ENCODE measurements at places on chromosomes 13 and 19.

GRCh38 chr13:23180711-23181110 lies at the start of gene SGCG:
Gene SGCG (plus strand): TSS chr13:23180979. CDS start chr13:23203695, 22,716 bp downstream.
- DNase-seq = no peak

DNA sequence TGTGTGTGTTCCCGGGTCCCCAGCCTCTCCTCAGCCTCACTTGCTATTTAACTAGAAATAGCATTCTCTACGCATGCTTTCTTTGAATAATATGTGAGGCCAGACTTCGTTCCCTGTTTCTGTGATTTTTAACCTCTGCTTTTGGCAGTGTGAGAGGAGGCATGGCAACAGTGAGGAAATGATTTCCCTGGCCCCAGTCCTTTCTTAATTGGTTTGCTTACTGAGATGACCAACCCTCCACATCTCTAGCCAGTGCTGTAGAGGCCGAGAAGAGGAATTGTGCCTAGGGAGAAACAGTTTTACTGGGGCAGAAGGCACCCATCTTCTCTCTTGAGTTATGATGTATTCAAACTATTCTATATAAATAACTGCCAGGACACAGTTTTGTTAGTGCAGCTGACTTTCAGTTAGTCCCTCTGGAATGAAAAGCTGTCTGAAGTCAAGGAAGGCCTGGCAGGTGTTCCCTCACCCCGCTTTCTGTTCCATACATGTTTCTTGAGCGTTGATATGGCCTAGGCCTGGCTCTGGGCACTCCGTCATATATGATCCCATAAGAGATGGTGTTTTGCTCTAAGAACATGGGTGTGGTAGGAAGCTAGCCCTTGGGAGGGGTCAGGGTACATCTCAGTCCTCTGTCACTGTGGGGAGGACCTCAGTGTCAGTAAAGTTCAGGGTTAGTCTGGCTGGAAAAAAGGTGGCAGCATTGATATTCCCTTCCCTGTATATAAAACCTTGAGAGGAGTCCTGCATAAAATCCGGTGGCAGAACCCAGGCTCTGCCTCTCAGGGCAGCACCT lies 73.7 kb upstream of the NPAS1 start:
- no peak for DNase-seq

DNA sequence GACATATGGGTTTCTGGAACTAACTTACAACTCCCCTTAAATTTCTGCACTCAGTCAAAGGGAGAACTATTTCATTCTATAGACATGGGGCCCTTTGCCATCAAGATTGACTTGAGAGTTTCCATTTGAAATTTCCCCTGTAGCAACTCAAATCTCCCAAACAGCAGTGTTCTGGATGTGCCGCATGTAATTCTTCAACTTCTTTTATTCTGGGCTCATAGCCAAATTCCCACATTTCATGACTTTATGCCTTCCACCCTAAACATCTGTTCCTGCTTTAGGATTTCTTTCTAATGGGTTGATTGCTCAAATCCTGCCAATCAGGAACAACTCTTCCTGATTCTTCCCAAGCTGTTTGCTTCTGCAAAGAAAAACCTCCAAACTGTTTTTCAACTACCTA lies 336.0 kb downstream of the TBC1D4 start:
- DNase-seq = no peak

DNA sequence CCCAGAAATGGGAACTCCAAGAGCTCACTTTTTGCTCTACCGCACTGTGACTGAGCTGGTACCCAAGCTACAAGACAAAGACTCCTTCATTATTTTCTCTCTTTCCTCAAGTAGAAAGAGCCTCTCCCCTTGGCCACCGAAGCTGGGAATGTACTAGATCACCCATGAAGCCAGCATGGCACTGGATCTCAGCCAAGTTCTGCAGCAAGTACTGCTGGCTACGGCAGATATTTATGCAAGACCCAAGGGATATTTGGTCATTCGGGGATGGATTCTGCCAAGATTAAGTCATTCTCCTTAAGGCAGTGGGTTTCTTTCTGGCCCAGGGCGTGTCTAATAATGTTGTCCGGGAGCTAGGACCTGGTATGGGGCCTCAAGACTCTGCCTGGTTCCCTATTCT lies 633.5 kb downstream of the SLITRK1 start:
- no peak for DNase-seq

GRCh38 chr19:40605216-40605971 lies 4.2 kb downstream of the LTBP4 start:
- DNase-seq = peak; percentile 77

- DNase-seq = no peak
Observed at GRCh38 chr13:44726778-44727177, 150.6 kb upstream of the TSC22D1 start.

GRCh38 chr13:59931621-59932020 lies 232.1 kb downstream of the DIAPH3 start:
- no peak for DNase-seq

DNA sequence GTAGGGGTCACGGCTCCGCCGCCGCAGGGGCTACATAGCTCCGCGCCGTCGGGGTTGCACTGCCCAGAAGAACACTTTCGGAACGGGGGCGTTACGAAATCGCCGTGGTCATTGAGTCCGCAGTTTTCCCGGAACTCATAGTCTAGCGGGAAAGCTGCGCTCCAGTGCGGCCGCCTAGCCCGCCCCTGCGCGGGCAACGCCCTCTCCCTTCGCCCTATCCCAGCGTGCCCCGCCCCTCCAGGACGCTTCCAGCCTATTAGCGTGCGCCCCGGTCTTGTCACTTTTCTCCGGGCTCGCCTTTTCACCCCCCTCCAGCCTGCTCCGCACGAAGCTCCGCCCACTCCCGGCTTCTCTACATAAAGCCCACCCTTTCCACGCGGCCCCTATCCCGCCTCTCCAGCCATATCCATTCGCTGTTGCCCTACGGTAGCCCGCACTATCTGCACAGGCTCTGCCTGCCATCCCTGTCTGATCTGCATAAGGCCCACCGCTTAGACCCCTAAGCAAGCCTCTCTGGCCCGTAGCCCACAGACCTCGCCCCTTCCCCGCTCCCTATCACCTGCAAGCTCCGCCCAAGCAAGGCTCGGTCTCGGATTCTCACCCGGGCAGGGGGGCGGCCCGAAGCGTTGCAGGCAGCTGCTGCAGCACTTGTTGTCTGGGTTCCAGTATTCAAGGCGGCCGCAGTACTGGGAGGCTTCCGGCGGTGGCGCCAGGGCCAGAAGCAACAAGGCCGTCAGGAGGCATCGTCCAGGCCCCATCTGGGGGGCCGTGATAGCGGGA lies 1.6 kb downstream of the IGFLR1 start:
- DNase-seq = peak; percentile 94

DNA sequence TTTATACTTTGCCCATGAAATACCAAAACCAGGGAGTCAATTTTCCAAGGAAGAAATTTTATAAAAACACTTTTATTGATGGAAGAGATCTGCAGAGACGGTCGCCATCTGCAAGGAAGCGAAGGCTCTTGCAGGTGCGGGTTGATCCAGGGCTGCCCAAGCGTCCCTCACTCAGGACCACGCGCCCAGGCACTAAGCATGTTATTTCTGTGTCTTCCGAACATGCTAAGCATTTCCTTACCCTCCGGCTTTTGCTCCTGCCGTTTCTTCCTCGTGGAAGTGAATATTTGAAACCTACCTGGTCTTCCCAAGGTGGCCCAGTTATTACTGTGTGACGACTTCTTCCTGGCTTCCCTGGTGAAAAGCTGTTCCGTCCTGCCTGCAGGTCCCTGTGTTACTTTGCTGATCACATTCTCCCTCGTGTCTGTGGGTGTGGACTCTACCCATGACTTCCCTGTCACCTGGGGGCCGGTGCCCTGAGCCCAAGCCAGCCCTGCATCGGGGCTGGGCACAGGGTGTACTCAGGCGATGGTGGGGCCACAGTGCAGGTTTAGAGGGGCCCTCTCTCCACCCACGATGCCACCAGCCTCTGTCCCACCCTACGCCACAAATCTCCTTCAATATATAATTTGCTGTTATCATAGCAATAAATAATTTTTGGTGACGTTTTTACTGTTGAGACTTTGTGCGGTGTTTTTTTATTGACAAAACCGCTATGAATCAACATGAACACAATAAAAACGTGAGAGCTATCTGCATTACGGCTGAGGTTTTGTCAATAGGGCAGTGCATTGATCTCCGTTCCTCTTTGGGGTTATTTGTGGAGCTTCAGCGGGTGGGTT lies 119.4 kb downstream of the URI1 start:
- DNase-seq = no peak

- no peak for DNase-seq
Observed at GRCh38 chr13:109879338-109879737, 93.0 kb upstream of the IRS2 start.

GRCh38 chr13:81539643-81540150 lies 1198.8 kb upstream of the SPRY2 start:
- no peak for DNase-seq

GRCh38 chr19:18002347-18002850 lies 5.6 kb upstream of the ARRDC2 start:
- DNase-seq = no peak

DNA sequence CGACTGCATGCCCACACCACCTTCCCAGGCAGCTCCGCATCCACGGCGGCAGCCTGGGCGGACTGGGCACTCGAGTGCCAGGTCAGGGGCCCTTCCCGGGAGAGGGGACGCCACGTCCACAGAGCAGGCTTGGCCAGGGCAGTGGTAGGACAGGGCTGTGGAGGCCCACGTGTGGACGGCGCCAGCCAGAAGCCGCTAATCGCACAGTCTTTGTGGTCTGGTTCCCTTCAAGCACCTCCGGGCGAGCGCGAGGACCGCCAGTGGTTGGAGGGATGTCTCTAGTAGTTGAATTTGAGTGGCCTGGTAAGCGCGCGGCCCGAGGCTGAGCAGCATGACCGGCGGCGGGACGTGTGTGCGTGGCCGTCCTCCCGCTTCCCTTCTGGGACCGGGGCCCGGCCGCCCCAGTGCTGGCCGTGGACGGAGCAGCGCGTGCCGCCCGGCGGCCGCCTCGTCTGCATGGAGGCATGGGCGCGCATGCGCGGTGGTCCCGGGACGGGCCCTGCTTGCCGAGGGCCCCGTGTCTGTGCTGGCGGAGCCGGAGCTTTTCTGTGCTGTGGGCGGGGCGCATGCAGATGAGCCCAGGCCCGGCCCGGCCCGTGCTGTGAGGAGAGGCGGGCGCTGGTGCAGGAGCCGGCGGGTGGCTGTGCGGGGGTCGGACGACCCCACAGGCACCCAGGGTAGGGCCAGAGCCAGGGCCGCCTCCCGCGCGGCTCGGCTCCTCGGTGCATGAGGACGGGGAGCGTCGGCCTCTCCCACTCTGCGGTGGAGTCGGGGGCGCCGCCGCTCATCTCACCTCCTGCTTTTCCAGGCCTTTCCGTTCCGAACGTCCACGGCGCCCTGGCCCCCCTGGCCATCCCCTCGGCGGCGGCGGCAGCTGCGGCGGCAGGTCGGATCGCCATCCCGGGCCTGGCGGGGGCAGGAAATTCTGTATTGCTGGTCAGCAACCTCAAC lies 8.6 kb downstream of the PTBP1 start:
- no peak for DNase-seq

- no peak for DNase-seq
Observed at GRCh38 chr19:7861619-7862412, 12.4 kb downstream of the PRR36 start.

DNA sequence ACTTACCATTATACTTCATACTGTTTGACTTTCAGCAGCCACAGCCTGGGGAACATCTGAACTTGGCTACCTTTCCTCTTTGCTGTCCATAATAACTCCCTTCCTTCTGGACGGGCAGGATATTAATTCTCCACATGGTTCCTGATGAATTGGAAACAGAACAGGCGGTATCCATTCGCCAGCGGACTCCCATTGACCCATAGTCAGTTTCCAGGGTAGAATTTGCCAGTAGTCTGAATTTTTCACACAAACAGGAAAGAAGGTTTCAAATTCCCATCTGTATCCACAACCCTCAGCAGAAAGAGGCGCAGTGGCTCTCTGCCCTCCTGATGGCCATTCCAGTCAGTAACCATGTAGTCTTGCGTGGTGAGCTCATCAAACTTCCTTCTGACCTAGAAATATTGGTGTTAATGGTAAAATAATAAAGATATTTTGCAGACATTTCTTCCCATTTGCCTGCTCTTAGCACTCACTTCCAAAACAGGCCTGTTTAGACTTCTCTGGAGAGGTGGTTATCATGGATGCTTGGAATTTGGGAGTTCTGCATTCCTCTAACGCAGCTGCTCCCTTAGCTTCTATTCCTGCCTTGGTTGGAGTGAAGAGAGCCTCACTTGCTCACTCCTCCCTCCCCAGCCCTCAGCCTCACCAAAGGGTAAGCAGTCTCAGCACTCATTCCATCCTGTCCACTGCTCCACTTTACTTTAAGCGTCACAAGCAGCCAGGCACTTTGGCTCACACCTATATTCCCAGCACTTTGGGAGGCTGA lies 75.0 kb upstream of the OXGR1 start:
- DNase-seq = no peak

GRCh38 chr13:55517312-55517711 lies 1623.4 kb upstream of the PRR20A start:
- DNase-seq = no peak

DNA sequence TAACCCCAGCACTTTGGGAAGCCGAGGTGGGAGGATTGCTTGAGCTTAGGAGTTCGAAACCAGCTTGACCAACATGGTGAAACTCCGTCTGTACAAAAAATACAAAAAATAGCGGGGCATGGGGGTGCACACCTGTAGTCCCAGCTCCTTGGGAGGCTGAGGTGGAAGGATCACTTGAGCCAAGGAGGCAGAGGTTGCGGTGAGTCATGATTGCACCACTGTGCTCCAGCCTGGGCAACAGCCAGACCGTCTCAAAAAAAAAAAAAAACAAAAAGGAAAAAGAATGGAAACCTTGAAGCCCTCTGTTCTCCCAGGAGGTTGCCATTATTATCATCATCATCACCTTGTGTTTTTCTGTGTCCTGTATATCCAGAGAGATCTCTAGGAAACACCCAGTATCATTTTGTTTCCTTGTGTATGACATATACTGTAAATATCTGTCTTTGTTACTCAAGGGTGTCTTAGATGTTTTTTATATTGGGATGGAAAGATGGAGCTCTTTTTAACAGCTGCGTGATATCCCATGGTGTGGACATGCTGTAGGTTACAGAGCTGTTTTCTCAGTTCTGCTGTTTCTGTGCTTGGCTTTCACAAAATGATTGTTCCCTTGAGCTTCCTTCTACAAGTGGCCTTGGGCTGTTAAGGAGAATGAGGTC lies 11.8 kb downstream of the CHAF1A start:
- DNase-seq = no peak

- no peak for DNase-seq
Observed at GRCh38 chr19:1840541-1841115, 7.7 kb downstream of the REXO1 start.

- DNase-seq = no peak
Observed at GRCh38 chr13:98351636-98352035, 174.6 kb upstream of the RNF113B start.

Measured in activated CD4-positive, alpha-beta T cell treated with anti-CD3 and anti-CD28 coated beads, Interleukin-2, amount 50 U/mL, for 1 hour (primary cell).